ENCODE measurements at places on chromosomes 1 and 21.

DNA sequence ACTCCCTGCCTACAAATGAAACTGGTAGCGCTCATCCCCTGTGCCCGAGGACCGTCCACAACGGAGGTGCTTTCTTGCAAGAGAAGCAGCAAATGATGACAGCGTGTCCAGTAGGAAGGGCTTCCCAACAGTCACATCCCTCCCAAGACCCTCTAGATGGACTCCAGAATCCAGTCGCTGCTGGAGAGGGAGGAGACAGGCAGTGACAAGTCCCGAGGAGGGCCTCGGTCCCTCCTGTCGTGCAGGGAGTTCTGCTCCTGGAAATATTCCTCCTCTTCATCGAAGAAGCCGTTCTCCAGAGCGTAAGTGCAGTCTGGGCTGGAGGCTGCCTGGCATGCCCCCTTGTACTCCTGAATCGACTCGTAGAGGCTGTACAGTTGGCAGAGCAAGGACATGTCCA, 20.3 kb downstream of the FAM89A start:
- no peak for DNase-seq

GRCh38 chr1:159211331-159212136, 6.9 kb downstream of the ACKR1 start:
- peak; percentile 31 for DNase-seq

GRCh38 chr1:74368335-74368734, 133.1 kb downstream of the TNNI3K start:
- DNase-seq: no peak

DNA sequence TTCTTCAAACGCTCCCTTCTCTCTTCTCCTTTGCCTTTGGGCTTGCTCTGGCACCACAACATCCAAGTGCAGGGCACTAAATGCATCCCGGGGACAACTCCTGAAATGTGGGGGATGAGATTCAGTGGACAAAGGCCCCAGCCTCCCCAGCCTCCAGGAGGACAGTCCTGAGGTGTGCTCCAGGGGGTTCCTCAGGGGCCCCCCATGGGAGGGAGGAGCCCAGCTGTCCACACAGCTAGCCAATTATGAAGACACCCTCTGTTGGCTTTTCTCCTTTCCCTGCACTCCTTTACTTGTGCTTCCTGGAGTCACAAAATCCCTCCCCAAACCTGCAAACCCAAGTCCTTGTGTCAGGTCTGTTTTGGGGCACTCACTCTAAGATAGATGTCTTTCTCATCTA, 735.4 kb downstream of the PTPRU start:
- DNase-seq: no peak

DNA sequence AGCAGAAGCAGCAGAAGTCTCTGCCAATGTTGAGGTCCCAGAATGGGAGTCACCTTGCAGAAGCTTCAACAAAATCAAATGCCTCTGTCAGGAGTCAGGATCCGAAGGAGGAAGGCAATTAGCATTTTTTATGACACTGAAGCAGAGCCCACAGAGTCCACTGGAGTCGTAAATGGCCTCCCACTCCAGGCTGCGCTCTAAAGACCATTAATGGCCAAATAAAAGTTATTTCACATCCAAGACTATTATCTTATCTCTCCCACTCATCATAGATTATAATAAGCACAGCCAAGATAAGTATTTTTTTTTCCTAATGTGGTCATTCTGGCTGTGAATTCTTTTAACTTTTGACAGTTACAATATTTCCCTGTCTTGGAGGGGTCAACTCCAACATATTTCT, 191.1 kb upstream of the C8B start:
- no peak for DNase-seq

DNA sequence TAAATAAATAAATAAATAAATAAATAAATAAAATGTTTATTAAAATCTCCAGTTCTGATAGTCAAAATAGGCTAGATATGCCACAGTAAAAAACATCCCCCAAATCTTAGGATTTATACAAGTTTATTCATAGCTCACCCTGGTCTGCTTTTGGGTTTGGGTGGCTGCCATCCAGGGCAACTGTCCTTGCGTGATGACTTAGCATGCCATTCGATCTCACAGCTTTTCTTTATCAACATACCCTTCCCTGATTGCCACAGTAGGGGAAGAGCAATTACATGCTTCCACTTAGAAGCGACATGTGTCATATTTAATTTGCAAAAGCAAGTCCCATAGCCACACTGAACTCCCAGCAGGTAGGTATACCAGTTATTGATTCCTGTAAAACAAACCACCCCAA, 52.7 kb downstream of the TEX35 start:
- no peak for DNase-seq

DNA sequence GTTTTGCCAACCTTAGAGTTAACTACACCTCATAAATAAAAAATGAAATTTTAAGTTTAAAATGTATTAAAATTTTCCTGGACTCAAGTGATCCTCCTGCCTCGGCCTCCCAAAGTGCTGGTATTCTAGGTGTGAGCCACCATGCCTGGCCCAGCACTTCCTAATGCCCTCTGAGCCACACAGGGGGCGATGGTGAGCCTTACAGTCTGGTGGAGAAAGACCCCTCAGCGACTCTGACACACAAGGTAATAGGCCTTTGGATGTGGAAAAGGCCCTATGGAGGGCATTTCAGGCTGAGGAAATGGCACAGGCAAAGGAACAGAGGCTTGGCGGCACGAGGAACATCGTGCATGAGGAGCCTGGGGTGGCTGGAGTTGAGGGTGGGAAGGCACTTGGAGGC, 6.7 kb downstream of the CITED4 start:
- DNase-seq: peak; percentile 29

DNA sequence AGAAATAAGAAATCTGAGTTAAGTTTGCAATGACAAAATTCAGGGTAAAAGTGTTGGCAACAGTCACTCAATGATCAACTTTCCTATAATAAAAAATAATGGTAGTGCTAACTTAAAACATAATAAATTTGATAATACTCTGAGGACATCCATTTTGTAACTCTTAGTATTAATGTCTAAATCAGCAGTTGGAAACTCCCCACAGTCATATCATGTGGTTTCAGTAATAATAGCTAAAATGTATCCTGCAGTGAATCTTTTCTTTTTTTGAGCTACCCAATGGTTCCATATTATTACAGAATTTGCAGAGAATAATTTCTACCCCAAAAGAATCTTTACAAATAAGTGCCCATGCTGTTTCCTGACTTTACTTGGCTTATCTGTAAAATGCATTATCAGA, 286.7 kb downstream of the PTPRC start:
- no peak for DNase-seq

- no peak for DNase-seq
These were observed 15.5 kb downstream of the MTHFR start for GRCh38 chr1:11790101-11790879.

DNA sequence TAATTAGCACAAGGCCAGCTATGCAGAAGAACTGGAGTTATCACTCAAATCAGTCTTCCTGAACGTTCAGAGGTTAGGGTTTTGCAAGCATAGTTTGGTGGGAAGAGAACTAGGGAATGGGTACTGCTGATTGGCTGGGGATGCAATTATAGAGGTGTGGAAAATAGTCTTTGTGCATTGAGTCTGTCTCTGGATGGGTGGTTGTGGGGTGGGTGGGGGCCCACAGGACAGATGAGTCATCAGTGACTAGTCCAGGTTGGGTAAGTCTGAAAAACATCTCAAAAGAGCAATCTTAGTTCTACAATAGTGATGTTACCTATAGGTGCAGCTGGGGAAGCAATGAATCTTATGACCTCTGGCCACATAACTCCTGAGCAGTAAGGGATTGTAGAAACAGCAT, 89.7 kb upstream of the HMCN1 start:
- DNase-seq: no peak

All from CD4-positive, alpha-beta T cell (primary cell).